ENCODE measurements at places on chromosomes 6 and 20.

DNA sequence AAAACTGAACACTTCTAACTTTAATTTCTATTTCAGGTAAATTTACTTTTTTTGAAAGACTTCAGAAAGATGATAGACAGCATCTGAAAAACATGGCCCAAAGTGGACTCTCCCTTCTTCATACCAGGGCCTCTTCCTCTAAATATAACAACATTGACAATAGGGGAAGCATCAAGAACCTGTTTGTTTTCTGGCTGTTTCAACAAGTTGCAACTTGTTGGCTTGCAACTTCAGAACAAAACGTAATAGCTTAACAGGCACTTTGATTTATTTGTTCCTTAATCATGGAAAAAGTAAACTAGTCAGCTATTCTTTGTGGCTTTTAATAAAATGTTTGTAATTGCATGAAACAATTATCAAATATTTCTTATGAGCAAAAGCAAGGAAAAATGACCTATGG is 34.3 kb downstream of the RGS17 start:
- DNase-seq: no peak

- DNase-seq: no peak
Observed at GRCh38 chr20:59805786-59806577, 127.5 kb downstream of the SYCP2 start.

DNA sequence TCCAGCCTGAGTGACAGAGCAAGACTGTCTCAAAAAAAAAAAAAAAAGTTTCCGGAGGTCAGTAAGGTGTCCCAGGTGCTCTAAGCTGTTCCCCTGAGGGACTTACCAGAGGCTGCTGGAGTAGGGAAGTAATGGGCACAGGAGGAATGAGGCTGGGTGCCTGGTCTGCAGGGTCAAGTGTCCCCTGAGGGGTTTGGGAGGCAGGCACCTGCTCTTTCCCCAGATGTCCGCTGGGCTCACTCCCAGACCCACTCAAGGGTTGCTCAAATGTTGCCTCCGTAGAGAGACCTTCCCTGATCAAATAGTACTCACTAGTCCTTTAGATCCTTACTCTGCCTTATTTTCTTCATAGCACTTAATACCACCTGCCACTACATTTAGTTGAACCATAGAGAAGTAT is 5.4 kb upstream of the MAPK13 start:
- DNase-seq: no peak

DNA sequence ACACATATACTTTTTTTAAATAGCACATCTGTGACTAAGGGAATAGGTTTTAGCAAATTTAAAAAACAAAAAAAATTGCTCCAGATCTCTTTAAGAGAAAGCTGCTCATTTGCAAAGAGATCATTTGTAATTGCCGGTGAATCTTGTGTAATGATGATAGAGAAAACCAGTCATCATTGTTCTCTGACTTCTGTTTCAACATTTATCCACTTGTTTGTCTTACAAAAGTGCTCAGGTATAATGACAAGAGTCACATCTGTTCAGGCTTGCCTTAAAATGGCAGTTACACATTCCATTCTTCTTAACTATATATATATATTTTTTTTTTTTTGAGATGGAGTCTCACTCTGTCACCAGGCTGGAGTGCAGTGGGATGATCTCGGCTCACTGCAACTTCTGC is 165.2 kb downstream of the AIG1 start:
- DNase-seq: no peak

- DNase-seq: no peak
Observed at GRCh38 chr20:878511-879307, 37.4 kb downstream of the ANGPT4 start.

GRCh38 chr6:29502597-29502996 is 14.8 kb upstream of the MAS1L start:
- DNase-seq: no peak

GRCh38 chr6:92593201-92593600 is 826.2 kb downstream of the EPHA7 start:
- no peak for DNase-seq

GRCh38 chr20:32796981-32797451 is 22.7 kb upstream of the MAPRE1 start:
- DNase-seq: no peak

GRCh38 chr6:28977341-28978132 is 27.6 kb downstream of the ZNF311 start:
- DNase-seq: peak; percentile 55

- DNase-seq: no peak
Observed at GRCh38 chr6:153621070-153621469, 418.0 kb upstream of the OPRM1 start.

DNA sequence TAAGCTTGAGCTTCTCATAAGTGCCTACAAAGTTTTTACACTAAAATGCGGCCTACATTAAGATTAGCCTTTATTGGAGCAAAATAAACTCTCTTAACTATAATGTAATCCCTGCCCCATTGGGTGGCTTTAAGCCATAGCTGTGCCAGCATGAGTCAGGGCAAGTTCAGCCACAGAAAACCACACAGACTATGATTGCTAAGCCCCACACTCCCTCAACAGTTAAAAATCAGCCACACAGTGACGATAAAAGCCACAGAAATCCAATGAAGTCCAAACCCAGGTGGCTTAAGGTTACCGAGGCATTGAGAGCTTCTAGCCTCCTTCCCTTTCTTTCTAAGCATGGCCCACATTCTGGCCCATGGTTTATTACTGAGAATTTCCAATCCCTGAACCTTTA is 61.6 kb downstream of the GRM1 start:
- no peak for DNase-seq

DNA sequence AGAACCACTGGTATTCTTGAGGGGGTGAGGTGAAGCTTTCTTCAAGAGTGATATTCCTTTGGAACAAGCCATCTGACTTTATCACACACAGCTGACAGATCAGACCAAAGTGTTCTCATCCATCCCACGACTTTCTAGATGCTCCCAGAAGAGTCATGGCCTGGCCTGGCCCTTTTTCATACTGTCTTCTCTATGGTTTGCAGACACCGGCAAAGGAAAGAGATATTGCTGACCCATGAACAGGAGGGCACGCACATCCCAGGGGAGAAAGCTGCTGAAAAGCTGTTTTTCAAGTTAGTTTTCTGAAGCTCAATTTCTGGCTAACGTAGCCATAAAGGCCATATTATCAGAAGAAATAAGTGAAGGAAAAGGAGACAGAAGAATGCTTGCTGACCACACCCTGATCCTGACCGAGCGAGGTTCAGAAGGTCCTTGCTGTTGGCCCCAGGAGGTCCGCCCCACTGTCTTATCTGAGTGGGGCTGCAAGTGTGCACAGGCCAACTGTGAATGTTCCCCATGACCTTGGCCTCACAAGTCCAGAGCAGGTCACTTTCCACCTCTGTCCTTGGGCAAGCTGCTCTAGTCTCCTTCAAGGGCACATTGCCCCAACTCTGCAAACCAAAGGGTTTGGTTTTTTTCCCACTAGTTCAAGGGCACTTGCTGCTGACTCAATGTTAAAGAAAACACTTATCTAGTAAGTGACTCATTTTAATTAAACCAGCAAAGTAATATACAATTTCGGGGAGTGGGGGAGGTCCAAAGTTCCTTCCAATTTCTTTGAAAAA is 2.0 kb downstream of the ACSS1 start:
- no peak for DNase-seq

- DNase-seq: peak; percentile 100
Observed at GRCh38 chr6:75205776-75206575, at the start of gene COL12A1. TSS of gene COL12A1 (minus strand) at chr6:75206053. CDS start at chr6:75202792, 3,261 bp downstream.

GRCh38 chr20:21353236-21353635 is 44.1 kb downstream of the NKX2-4 start:
- no peak for DNase-seq

DNA sequence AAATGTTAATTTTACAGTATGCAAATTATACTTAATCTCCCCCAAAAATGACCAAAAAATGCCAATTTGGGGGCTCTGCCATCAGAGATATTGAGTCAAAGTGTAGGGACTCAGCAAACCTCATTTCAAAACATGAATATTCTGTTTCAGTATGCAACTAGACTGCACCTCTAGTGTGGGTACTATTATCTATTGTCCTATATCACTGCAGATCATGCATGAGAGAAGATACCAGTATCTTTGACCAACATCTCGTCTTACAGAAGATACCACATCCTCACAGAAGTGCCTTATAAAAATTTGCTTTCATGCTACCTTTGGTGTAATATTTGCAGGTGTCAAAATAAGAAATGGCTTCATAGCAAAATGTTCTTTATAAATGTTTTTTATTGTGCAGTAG is 623.8 kb downstream of the TENT5A start:
- DNase-seq: no peak

- no peak for DNase-seq
Observed at GRCh38 chr6:132023490-132023889, 72.3 kb upstream of the CCN2 start.

DNA sequence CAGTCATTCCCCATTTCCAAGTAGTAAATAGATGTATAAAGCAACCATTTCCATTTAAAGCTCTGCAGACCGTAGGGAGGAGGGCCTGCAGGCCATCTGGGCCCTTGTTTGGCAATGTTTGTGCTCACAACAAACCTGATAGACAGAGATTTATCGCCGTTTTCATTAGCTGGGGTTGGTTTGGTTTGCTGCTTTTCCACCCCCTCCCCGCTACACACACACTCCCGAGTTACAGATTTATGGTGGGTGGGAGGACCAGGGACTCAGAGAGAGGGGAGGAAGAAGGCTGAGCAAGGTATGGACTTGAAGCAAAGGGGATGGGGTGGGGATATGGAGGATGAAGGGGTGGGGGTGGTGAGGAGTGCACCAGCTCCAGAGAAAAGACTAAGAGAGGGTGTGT is 36.6 kb upstream of the FOXP4 start:
- DNase-seq: no peak

DNA sequence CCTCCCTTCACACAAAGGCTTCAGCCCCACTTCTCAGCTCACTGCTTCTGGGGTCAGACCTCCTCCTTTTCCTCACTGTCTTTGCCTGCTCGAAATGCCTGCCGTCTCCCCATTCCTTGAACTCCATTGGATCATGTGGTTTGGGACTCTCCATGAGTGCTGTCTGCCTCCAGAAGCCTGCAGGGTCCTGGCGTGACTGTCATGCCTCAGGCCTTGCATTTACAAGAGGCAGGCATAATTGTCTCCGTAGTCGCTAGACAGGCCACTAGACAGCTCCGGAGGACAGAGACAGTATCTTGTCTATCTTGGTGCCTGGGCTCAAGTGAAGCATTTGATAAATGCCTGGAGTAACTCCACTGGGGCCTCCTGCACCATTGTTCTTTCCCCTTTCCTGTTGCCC is 15.3 kb downstream of the PNLDC1 start:
- no peak for DNase-seq

- DNase-seq: no peak
Observed at GRCh38 chr6:125640441-125641150, 108.8 kb upstream of the HEY2 start.

GRCh38 chr6:131255911-131256310 is 120.6 kb downstream of the AKAP7 start:
- no peak for DNase-seq

DNA sequence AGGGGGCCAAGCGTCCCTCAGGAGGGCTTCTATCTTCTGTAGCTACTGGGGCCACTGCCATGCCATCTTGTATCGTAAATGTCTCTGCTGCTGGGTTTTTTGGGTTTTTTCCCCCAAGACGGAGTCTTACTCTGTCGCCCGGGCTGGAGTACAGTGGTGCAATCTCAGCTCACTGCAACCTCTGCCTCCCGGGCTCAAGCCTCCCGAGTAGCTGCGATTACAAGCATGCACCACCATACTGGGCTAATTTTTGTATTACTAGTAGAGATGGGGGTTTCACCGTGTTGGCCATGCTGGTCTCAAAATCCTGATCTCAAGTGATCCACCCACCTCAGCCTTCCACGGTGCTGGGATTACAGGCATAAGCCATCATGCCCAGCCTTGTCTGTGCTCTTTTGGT is 111.3 kb upstream of the LOC128125822 start:
- no peak for DNase-seq

- DNase-seq: peak; percentile 90
Observed at GRCh38 chr6:12490904-12491571, 200.9 kb downstream of the EDN1 start.

- no peak for DNase-seq
Observed at GRCh38 chr20:46190478-46191167, 72.5 kb downstream of the CD40 start.

DNA sequence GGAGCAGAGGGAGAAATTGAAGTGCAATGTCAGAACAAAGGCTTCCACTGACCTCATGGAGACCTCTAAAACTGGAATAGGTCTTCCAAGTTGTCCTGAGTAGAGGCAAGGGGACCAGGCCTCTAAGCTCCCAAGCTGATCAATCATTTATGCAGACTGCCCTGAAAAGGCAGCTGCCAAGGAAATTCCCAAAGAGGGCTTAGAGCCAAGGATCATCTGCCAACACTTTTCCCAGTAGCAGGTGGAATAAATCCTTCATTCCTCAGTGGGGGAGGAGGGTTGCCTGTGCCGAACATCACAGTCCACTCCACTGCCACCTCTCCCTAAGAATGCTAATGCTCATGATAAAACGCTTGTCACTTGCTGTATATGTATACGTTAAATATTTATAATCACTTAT is 29.3 kb upstream of the RALY start:
- no peak for DNase-seq

GRCh38 chr6:21665110-21665391 is 71.5 kb downstream of the SOX4 start:
- no peak for DNase-seq

- DNase-seq: no peak
Observed at GRCh38 chr6:69954733-69955132, 88.4 kb downstream of the COL19A1 start.

- DNase-seq: no peak
Observed at GRCh38 chr6:40715570-40716403, 128.6 kb upstream of the LRFN2 start.

DNA sequence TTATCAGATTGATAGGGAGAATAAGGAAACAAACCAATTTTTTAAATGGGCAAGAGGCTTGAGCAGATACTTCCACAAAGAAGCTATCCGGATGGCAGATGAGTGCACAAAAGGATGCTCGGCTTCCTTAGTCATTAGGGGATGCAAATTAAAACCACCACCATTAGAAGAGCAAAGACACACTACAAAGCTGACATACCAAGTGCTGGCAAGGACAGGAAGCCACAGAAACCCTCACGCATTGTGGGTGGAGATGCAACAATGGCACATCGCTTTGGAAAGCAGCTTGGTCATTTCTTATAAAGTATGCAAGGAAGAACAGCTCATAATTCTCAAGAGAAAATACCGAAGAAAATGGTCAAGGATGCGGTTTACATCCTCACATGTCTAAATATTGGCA is 19.8 kb downstream of the BFSP1 start:
- DNase-seq: no peak

- DNase-seq: no peak
Observed at GRCh38 chr6:119284861-119285521, 64.6 kb downstream of the MAN1A1 start.

DNA sequence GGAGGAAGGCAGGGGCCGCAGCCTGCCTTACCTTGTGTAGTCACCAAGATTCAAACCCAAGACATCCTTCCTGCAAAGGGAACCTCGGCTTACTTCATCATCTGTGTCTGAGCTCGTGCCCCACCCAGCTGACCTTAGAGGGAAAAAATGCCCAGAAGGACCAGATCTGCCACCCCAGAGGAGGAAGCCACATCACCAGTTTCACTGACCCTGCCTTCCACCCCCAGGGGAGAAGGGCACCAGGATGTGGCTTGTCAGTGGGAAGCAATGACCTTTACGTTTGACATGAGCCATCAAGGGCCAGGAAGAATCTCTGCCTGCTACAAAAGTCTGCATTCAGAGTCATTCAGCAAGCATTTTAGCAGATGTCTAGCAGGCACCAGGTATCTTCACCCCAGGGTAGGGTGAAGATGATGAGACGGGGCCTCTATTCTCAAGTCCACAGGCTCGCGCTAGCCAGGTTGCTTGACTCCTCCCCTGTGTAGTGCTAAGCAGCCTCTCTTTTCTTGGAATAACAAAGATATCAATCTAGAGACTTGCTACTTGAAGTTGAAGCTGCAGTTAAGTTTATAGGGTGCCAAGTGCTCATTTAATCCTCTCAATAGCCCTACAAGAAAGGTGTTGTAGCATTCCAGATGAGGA is 28.1 kb downstream of the HM13 start:
- DNase-seq: no peak
